ENCODE measurements at places on chromosomes 2 and 18. TPM values are rescaled to one million over a fixed set of nuclear protein-coding genes. Genes with fewer than 3 reads are reported as not detected.

Gene MATN3
- total RNA-seq, result 0.28 TPM

Gene CNTNAP5
- total RNA-seq, result under 0.01 TPM

Gene KLHL29
- total RNA-seq, result 2.9 TPM

Gene RELCH
- 37.8 TPM for total RNA-seq

Gene PJVK
- 0.77 TPM for total RNA-seq

Gene POLE4
- 15.5 TPM for total RNA-seq

Gene PROKR1
- total RNA-seq, result not detected

Gene EMILIN2
- total RNA-seq, result 11.0 TPM

Gene TNFAIP6
- 69.3 TPM for total RNA-seq

Gene ACADL
- total RNA-seq, result not detected

Gene PHOSPHO2
- 2.8 TPM for total RNA-seq

Data from regular cardiac myocyte (primary cell).